ENCODE measurements at places on chromosomes 4 and X.
A peak's percentile ranks its signal among the peaks of the same experiment; 100 is the strongest.

GRCh38 chr4:180363815-180364214 is 1879.4 kb upstream of the TENM3 start:
- no peak for DNase-seq

GRCh38 chr4:163309466-163309865 is 22.9 kb downstream of the NPY1R start:
- no peak for DNase-seq

DNA sequence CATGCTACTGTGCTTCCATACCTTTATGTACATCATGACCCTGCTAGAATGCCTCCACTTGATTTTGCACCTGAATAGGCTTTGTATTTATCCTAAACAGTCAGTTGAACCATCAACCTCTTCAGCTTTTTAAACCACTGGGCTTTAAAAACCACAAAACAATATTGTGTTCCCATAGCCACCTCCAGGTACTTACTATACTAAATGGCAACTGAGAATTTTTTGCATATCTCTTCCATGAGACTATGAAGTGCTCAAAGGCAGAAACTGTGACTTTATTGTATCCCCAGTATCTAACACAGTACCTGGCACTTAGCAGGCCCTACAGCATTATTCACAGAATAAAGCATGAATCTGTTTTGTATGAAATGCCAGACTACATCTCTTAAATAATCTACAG is 39.7 kb downstream of the ANAPC10 start:
- DNase-seq, result no peak

GRCh38 chr4:4524364-4524763 is 17.5 kb downstream of the STX18 start:
- DNase-seq, result peak; percentile 25

- no peak for DNase-seq
Observed at GRCh38 chr4:10731690-10732089, 47.1 kb upstream of the CLNK start.

DNA sequence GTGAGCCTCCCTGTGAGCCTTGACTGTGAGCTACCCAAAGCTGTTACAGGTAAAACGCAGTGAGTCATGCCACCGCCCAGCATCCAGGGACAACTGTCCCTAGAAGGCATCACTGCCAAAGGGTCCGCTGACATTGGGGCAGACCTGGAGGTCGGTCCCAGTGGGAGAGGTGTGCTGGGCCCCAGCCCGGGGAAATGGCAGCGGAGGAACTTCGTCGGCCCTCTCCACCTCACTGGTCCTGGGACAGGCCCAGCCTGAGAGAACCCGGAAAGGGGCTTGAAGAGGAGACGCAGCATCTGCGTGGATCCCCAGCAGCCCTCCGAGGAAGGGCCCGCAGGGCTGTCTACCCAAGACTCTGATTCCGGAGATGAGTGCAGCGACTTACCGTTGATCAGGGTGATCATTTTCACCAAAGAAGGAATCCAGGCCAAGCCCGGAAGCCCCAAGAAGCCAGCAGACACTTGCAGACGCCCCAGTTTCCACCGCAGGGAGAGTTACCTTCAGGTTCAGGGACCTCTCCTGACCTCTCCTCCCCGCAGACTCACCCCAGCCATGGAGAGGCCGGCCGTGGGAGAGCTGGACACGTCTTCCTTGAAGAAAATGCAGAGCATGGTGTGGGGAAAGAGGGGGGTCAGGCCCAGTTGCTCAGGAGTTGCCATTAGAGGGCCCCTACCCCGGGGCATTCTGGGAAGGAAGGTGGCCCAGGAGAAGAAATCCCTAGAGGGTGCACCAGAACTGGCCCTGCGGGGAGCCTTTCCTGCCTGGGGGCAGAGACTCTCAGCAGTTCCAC is 51.2 kb downstream of the CXorf49B start:
- DNase-seq, result no peak

DNA sequence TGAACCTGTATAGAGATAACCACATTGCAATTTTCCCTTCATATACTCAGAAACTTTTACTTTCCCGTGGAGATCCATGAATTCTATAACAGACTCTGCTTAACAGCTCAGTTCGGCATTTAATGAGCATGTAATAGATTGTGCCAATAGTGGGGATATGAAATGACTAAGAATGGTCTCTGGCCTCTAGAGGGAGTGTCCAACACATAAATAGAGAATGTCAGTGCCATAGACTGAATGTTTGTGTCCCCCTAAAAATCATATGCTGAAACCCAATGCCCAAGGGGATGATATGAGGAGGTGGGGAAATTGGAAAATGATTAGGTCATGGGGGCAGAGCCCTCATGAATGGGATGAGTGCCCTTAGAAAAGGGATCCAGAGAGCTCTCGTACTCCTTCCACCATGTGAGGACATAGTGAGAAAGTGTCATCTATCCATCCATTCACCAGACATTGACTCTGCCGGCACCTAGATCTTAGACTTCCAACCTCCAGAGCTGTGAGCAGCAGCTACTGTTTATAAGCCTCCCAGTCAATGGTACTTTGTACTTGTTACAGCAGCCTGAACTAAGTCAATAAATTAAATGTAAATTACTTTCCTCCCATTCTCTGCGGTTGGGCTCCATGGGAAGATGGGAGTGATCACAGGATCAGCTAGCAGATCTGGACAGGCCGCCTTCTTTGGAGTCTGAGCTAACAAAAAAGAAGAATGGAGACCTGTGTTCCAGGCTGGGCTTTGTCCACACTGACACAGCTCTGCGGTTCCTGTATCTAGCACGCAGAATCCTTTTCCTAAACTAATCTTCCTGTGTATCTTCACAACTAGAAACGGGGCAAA is 28.1 kb upstream of the HPSE start:
- DNase-seq, result peak; percentile 66

- DNase-seq, result no peak
Observed at GRCh38 chr4:184392748-184393559, 81.4 kb downstream of the IRF2 start.

- no peak for DNase-seq
Observed at GRCh38 chrX:134745636-134746409, 87.6 kb upstream of the PLAC1 start.

DNA sequence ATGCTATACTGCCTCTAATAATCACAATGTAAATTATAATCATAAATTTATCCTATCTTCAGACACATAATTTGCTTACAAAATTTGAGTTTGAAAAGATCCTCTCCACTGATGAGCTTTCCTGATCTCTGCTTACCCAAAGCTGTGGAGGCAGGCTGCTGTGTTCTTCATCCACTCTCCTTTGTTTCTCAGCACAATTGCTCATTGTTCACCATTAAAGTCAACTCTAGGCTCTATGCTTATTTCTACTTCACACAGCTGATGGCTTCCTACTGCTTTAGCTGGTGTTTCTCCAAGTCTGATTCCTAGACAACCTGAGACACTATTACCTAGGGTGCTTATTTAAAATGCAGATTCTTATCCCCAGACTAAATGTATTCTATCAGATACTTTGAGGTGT is 319.7 kb downstream of the PCDH18 start:
- DNase-seq, result no peak

DNA sequence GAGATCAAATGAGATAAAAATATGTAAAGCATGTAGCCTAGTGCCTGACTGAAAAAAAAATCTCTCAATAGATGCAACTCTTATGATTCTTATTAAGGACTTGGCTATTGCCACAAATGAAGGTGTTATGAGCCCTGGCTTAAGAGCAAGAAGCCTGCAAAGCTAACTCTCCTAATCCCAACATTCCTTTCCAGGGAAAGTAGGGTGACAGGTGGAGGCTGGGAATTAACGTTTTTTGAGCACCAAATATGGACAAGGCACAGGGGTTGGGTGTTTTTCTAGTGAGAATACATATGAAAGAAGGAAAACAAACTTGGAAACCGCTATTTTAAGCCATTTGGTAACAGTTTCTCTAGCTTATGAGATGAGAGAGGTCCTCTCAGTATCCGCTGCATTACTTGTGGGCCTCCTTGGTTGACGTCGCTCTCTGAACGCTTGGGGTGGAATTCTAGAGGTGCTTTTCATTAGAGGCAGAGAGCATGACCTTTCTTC is 2.4 kb downstream of the RHOH start:
- DNase-seq, result peak; percentile 56

DNA sequence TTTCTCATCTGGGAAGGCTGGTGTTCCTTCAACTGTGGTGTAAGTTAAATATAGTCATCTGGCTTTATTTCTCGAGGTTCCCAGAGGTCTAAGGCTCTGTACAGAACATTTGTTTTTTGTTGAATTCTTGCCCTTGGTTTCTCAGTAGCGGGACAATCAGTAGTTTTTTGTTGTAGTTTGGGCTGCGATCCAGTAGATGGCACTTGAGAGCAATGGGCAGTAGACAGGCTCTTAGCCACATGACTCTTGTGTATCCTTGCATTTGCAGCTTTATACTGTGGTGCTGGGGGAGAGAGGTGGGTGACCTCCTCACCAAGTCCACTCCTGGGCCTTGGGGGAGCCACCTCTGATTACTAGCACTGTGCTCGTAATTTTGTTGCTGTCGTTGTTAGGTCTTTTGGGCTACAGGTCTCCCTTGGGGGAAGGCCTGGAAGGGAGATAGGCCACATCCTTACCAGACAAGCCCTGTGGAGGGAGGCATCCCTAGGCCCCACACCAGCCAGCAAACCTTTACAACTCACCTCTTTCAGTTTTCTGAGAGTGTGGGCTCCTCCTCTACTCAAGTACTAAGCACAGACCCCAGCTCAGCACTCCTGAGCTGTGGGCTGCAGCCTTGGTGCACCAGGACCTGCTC is 8.1 kb downstream of the ETDB start:
- peak; percentile 41 for DNase-seq

- DNase-seq, result no peak
Observed at GRCh38 chrX:52217494-52218160, 32.9 kb downstream of the MAGED4 start.

GRCh38 chrX:131734621-131735020 is 190.7 kb downstream of the OR13H1 start:
- DNase-seq, result no peak

GRCh38 chr4:84879651-84880200 is 86.8 kb downstream of the WDFY3 start:
- no peak for DNase-seq

DNA sequence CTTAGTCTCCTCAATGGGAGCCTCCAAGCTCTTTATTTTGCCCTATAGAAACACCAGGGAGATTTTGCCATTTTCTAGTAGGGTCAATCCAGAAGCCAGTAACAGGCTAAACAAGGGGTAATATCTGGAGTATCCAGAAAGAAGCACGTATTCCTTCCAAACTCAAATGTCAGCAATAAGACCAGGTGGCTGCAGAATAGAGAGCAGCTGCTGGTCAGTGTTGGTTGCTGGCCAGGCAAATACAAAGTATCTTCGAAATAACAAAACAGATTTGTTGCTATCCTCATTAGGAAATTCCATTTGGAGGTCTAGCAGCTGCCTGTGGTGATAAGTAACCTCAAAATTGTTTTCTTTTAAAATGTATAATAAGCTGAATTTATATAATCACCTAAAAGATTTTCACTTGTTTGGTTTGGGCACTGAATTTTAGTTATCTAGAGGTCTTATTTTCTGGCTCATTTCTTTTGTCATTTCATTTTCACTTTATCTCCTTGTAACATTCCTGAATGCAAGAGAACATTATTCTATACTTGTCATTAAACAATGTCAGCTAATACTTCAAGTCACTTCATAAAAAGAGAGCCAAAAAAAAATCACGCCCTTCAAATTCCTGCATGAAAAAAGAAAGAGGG is 320.6 kb downstream of the DTHD1 start:
- no peak for DNase-seq

DNA sequence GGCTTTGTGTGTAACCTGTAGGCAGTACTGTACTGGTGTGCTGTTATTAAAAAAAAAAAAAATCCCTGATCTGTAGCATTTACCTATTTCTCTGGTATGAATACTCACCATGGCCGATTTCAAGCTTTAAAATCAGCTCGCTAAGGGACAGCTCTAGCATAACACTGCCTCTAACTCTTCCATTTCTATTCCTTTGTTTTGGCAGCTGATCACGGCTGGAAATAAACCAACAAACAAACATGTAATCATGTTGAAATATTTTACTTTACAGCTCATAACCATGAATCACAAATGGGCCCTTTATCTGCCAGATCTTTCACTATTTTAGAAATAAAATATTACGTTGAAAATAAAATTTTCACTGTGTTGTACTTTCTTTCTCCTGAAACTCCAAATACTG is 60.5 kb upstream of the IL15 start:
- DNase-seq, result no peak

All from hematopoietic multipotent progenitor cell treated with erythropoietin and hydrocortisone succinate and interleukin-3 and kit ligand, for 8 days (in vitro differentiated cells).